Activated CD8-positive, alpha-beta memory T cell treated with anti-CD3 and anti-CD28 coated beads for 4 hours (primary cell): ENCODE measurements at places on chromosomes 6 and 20.

DNA sequence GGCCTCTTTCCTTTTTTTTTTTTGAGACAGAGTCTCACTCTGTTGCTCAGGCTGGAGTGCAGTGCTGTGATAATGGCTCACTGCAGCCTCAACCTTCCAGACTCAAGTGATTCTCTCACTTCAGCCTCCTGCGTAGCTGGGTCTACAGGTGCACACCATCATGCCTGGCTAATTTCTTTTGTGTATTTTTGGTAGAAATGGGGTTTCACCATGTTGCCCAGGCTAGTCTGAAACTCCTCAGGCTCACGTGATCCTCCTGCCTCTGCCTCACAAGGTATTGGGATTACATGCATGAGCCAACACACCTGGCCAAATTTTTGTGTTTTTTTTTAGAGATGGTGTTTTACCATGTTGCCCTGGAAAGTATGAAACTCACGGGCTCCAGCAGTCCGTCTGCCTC is 29.3 kb downstream of the SRC start:
- DNase-seq: no peak

DNA sequence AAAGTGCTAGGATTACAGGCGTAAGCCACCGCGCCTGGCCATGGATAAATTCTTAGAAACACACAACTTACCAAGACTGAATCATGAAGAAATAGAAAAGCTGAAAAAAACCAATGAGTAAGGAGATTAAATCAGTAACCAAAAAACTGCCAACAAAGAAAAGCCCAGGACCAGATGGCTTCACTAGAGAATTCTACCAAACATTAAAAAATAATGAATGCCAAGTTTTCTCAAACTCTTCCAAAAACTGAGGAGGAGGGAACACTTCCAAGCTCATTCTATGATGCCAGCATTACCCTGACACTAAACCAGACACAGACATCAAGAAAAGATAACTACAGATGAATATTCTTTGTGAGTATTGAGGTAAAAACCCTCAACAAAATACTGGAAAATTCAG is 44.3 kb downstream of the USP49 start:
- DNase-seq: no peak

- no peak for DNase-seq
Observed at GRCh38 chr6:128437685-128438084, 82.7 kb downstream of the PTPRK start.

- no peak for DNase-seq
Observed at GRCh38 chr6:165952514-165952913, 215.1 kb downstream of the TBXT start.

DNA sequence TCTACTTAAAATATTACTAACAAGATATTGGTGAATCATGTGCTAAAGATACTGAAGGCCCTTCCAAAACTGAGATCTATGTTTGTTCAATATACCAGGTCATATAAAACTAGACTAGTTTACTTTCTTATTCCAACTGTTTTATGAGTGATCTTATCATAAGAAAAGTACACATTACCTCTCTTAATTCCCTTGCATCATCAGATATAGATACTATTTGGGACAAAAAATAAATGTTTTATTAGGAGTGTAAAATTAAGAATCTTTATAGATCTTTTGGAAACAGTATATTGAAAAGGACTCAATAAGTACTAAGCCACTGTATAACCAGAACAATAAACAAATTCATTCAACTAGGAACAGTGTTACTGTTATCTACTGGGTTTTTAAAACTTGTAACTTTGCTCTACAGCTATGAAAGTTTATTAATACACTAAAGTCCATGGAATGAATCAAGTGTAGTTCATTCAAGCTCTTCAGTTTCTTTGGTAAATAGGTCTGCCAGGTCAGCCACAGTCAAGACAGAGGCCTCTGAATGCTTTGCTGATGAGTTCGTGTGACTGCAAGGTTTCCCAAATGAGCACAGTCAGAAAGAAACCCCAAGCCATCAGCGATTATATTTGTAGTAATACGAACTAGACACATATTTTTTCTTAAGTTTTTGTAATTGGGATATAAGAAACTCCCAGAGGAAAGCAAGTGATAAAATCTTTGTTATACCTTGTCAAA is 71.8 kb upstream of the FBXO30 start:
- DNase-seq: no peak

DNA sequence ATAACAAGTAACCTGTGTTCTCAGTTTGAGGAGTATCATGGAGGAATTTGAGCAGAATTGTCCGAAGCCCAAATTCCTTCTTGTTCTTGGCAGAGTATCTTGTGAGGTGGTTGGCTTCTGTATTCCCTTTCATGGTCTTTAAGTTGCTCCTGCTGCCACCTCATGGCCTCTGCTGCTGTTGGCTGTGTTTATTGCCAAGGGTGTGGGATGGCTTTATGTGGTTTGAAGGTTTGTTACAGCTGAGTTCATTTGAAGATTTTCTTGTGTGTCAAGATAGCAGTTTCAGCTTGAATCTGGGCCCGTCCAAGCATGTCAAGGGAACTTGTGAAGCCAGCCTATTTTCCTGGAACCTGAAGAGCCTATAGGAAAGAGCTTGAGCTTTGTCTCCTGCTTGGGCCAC is 20.2 kb upstream of the TTK start:
- no peak for DNase-seq

- no peak for DNase-seq
Observed at GRCh38 chr6:84521511-84521910, 242.9 kb downstream of the TBX18 start.

DNA sequence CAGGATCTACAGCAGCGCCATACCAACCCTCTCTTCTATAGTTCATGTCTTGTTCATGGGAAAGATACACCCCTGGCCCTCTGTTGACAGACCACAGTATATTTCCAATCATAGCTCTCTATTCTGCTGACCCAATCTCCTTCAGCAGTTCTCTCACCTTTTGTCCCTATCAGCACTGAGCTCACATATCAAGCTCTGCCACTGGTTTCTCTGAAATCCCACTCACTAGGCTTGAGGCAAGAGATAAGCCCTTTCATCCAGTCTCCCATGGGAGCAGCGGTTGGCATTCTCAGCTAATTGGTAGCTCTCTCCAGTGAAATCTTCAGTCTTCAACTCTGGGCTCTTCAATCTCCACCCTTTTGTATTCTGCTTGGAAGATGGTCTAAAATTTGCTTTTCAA is 313.4 kb downstream of the GJA1 start:
- no peak for DNase-seq

GRCh38 chr6:34595332-34596184 is 39.4 kb upstream of the SPDEF start:
- DNase-seq: no peak

GRCh38 chr6:137224799-137225198 is 5.6 kb upstream of the IFNGR1 start:
- DNase-seq: no peak

- no peak for DNase-seq
Observed at GRCh38 chr20:24455081-24455480, 14.3 kb upstream of the SYNDIG1 start.

- DNase-seq: no peak
Observed at GRCh38 chr6:38375341-38375740, 264.4 kb downstream of the BTBD9 start.

- DNase-seq: no peak
Observed at GRCh38 chr6:140966676-140967075, 1166.0 kb upstream of the GJE1 start.

GRCh38 chr6:16316741-16317251 is 78.4 kb downstream of the GMPR start:
- DNase-seq: peak; percentile 6

- DNase-seq: no peak
Observed at GRCh38 chr6:148776321-148777308, 29.8 kb downstream of the UST start.

DNA sequence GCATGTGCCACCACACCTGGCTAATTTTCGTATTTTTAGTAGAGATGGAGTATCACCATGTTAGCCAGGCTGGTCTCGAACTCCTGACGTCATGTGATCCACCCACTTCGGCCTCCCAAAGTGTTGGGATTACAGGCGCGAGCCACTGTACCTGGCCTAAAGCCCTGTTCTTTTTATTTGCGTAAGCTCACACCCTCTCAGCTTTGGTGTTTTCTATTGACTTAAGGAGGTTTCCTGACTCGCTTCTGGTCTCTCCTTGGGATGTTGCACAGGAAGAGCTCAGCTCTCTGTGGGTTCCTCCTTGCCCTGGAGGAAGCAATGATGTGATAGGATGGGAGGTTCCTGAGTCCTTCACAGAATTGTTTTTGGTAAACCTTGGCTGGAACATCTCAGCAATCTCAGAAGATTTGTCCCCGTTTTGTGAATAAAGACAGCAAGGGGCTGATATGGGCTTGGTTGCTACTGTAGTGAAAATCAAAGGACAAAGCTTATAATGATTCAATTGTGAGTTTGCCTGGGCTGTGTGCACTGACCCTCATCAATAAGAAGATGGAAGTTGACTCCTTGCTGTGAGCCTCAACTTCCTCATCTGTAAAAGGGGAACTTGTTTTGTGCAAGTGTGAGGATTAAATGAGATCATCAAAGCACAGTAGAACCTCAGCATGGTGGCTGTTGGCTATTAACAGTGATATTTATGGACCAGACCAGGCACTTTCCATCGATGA is 27.0 kb downstream of the TOX2 start:
- DNase-seq: no peak

- DNase-seq: no peak
Observed at GRCh38 chr6:40517654-40518053, 69.5 kb downstream of the LRFN2 start.

DNA sequence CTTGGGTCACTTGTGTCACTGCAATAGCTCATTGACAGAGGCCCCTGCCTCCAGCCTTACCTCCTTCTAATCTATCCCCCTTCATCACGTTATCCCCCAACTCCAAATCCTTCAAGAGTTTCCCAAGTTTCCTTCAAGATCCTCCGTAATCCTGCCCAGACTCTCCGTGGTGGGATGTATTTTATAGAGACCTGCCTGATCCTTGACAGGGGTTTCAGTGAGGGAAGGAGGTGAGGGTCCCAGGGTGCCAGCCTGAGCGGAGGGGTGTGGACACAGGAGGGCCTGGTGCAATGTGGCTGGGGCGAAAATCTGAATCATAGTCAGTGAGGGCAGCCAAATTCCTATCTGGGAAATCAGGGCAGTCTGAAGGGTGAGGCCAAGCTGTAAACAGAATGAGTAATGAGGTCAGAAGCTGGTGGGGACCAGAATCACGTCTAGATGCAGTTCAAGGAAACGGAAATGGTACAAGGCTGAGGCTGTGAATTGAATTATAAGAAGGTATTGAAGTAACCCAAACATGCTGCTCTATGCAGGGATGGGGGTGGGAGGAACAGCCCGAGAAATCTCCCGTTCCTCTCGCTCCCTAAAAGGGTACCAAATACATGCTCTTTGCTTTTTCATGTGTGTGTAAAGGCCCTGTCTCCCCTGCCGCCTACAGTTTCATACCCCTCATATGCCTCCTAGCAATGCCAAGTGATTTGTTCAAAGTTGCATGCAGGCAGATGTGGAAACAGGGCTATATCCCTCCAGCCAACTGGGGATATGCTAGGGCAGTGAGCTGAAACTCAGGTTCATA is 35.4 kb upstream of the PIM1 start:
- DNase-seq: no peak

- DNase-seq: no peak
Observed at GRCh38 chr6:41539204-41539603, 7.0 kb upstream of the FOXP4 start.

- DNase-seq: no peak
Observed at GRCh38 chr6:138429761-138430160, 25.7 kb downstream of the HEBP2 start.

- DNase-seq: no peak
Observed at GRCh38 chr6:150560004-150560883, 39.4 kb upstream of the PLEKHG1 start.

- DNase-seq: no peak
Observed at GRCh38 chr6:134864558-134864957, 85.3 kb downstream of the ALDH8A1 start.

DNA sequence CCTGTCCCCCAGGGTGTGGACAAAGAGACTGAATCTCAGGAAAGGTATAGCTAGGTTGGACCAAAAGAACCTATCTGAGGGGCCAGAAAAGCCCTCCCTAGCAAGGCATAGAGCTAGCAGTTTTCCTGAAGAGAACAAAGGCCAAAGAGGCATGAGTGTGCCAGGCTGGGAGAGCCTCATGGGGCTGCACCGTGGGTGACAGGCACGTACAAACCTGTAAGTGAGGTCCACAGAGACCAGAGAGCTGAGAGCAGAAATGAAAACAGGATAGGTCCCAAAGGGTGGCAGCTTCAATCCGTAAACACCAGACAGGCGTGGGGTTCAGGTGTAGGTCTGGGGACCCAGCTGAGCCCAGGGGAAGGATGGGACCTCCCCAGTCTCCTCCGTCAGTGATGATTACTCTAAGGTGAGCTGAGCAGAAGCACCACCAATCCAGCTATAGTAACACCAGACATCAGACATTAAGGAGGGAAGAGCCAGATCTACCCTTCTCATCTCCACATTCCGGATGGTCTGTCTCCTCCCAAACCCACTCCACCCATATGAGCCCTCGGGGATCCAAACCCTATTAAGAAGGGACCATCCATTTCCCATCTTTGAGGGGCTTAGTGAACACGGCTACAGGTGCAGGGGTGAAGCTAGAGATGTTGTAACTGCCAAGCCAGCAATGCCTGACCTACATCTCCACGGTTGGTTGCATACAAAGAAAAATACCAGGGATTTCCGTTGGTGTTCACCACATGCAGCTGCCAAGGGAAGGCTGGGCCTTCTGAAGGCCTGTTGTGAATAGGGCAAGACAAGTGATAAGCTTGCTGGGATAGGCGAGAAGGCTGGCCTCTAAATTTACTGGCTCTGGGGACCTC is 38.3 kb downstream of the BCL2L1 start:
- no peak for DNase-seq

GRCh38 chr20:48012401-48012974 is 227.2 kb upstream of the SULF2 start:
- no peak for DNase-seq

DNA sequence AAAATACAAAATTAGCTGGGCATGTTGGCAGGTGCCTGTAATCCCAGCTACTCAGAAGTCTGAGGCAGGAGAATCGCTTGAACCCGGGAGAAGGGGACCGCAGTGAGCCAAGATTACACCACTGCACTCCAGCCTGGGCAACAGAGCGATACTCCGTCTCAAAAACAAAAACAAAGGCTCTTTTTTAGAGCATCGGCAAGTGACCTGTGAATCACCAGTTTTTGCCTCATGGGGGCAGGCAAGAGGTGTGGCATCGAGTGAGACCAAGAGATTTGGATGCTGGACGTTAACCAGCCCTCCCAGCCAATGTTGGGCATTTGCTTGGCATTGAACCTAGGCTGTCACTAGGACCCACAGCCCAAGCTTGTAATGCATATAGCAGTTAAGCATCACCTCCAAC is 14.6 kb upstream of the CDK5RAP1 start:
- DNase-seq: no peak

- no peak for DNase-seq
Observed at GRCh38 chr20:25297141-25297905, 49.4 kb downstream of the PYGB start.
